Eye (tissue), 1 donor: ENCODE measurements at places on chromosomes 7 and 10.

DNA sequence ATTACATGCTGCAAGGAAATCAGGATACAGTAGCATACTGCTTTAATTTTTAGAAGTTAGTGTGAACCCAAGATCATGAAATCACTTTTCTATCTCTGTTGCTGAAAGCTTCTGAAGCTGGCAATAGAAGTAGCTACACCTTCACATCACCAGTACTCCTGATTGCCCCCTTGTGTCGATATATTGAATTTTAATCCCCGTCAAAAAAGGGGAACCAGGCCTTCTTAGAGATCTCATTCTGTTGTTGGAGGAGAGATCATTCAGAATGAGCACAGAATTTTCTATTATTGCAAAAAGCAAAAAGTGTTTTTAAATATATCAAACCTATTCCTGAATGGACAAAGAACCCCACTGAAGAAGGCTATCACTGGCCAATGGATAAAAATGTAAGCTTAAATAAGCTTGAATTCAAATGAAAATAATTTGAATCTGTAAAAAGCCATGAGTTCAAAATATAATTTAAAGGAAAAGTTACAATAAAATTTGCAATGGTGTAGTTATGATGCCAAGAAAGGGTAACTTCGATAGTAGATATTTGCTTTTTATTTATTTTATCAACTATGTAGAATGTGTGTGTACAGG is 39.7 kb upstream of the TEX47 start:
- DNase-seq, result peak; percentile 65

DNA sequence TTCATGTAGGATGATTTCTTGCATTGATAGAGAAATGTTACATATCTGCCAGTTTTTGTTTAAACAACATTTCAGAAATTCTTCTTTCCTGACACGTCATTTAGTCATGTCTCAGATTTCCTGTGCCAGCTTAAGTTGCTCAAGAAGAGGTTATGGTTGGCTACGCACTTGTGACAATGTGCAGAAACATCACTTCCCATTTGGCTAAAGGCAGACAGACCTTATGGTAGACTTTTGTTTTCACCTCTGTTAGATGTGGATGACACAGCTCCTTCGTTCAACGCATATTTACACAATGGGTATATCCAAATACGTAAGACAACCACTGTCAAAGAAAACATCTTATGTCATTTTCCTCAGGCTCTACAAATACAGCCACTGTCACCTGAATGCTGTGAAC is 125.8 kb downstream of the DOCK4 start:
- no peak for DNase-seq

DNA sequence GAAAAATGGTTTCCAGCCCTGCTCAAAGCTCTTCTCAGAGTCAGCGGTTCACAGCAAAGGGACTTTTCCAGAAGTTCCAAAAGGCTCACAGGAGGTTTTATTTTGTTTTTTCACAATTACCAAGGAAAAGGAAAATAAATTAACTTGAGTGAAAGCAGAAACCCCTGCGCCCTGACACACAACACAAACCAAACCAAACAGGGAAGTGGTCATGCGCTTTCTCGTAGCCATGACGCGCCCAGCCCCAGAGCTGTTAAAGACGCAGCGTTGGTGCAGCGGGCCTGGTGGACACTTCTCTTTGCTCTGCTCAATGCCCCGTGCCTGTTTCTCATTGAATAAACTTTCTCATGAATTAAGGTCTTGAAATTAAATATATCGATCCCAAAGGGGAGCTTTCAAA is 134.4 kb upstream of the LYZL2 start:
- DNase-seq, result no peak

DNA sequence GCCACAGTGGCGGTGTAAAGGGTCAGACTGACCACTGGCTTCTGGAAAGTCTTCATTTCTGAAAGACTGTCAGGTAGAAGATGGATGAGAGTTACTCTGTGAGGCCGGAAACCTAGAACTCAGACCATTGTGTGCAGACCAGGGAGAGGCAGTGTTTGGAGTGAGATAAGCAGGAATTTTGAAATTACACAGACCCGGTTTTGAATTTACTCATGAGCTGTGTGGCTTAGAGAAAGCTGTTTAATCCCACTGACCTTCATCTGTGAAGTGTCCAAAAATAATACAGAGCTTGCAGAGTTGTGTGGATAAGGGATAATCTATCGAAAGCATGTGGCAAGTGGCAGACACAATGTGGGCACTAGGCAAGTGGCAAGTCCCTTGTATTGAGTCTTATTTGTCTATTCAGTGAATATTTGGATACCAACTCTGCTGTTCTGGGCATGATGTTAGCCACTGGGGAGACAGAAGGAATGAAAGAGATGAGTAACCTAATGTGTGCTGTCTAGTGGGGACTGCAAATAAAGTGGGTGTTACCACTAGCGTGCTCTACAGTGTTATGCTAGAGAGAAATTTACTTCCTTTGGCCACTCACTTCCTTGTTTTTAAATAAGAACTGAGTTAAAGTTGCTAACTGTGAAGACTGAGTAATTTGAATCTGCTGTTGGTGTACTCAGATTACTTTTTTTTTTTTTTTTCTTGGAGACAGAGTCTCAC is 69.4 kb downstream of the KIAA1217 start:
- no peak for DNase-seq

DNA sequence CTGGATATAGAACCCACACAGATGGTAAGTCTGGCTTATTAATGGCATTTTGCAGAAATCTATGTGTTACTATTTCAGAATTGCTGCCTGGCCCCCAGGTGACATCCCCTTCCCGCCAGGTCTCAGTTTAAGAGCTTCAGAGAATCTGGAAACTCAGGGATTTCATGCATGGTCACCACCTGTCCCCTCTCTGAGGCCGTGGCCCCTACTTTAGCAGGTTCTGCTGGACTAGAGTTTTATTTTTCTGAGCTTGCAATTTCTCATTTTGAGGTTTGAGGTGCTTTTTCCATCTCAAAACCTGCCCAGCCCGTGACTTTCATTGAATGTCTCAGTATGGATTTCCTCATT is 24.7 kb upstream of the GJD4 start:
- no peak for DNase-seq

GRCh38 chr10:9634466-9634865 is 1383.2 kb upstream of the CELF2 start:
- DNase-seq, result no peak
